ENCODE measurements at places on chromosomes 3 and 15. TPM values are rescaled to one million over a fixed set of nuclear protein-coding genes. Genes with fewer than 3 reads are reported as not detected.
A peak's percentile ranks its signal among the peaks of the same experiment; 100 is the strongest.

The SELENOT gene
- 181 TPM for polyA plus RNA-seq

GRCh38 chr15:43493703-43494472 is 932 bp upstream of the TP53BP1 start:
- no peak for DNase-seq

DNA sequence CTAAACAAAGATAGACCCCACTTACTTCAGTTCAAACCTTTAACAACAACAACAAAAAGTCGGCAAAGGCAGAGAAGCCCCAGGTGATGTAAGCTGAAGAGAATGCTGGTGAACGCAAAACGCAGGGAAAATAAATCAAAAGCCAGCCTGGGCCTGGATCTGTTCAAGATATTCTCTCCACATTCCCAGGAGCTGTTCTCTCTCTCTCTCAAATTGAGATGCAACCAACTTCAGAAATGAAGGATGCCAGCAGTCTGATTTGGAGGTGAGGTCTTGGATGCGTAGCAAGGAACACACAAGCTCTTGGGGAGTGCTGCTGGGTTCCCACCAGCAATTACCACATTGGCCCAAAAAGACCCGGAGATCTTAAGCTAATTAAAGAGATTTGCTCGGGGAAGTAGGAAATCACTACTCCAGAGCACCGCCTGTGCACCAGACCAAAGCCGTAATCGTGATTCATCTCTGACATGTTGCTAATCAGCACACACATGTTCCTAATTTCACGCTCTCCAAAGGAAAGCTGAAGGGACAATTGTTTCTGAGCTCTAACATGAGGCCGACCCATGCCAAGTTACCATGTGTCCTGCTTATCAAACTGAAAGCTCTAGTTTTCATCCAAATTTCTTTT is 37.1 kb downstream of the IL17RD start:
- no peak for DNase-seq

- DNase-seq: no peak
Observed at GRCh38 chr15:83380059-83380458, 67.1 kb upstream of the SH3GL3 start.

DNA sequence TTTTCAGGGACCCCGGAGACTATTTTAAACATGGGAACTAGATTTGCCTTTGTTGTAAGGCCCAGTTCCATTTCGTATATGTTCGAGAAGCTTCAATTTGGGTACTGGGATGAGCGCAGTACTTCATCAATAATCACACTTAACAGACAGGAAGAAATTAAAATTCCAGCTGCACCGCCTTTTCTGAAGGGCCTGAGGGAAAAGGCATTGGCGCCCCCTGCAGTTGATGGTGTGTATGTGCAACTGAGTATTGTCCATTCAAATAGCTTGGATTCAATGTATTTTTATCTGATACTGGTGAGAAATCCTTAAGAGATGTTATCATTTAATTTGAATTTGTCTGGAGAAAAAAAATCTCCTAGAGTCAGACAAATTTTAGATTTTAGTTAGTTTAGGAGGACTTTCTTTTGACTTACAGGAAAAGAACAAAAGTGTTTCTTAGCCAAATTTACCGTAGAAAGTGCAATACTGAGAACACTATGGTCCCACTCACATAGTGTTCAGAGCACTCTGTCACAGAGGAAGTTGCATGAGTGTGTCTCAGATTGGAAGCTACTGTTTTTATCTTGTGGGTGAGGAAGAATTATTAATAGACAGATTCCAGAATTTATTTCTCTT is 5.4 kb upstream of the ALDH1A2 start:
- DNase-seq: peak; percentile 10

- peak; percentile 81 for DNase-seq
Observed at GRCh38 chr3:10738688-10739372, 77.2 kb upstream of the SLC6A11 start.

- no peak for DNase-seq
Observed at GRCh38 chr3:129021140-129021551, 20.0 kb downstream of the EFCC1 start.

- DNase-seq: no peak
Observed at GRCh38 chr3:37348736-37349396, 174.5 kb upstream of the LRRFIP2 start.
